ENCODE measurements at places on chromosomes 3 and 15. TPM values are rescaled to one million over a fixed set of nuclear protein-coding genes. Genes with fewer than 3 reads are reported as not detected.

The ACAD11 gene
- 14.7 TPM for total RNA-seq

The CSPG4 gene
- under 0.01 TPM for total RNA-seq

The CCR8 gene
- not detected for total RNA-seq

The KY gene
- total RNA-seq = not detected

The CPLX3 gene
- not detected for total RNA-seq

The ARHGAP31 gene
- total RNA-seq = 26.9 TPM

- DNase-seq = no peak
Observed at GRCh38 chr15:82978438-82978837, 7.6 kb upstream of the RAMAC start.

DNA sequence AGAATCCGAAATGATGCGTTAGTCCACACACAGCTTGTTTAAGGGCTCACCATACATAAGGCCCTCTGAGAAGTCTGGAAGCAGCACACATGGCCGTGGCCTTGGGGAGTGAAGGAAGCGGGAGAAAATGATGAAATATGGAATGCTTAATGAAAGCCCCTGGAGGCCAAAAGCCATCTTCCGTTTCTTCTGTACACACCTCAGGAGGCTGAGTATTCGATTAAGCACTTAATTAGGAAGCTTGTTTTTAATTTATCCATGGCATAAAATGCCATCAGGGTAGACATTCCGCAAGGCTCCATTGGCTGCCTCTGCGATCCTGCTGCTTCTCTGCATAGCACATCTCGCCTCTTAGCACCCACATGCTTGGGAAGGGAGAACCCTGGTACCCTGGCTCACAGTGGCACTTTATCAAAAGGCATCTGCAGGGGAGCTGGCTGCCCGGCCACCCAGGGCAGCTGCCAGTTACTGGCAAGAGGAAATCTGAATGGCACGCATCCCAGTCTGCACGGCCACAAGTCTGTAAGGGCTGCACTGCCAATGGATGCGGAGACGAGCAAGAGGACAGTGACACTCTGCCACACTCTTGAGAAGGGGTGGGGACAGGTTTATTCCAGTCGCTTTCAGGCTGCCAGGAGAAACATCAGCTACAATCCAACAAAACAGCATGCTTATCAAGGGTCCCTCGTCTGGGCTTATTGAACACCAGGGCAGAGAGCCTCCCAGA is 356.2 kb downstream of the OCA2 start:
- no peak for DNase-seq

DNA sequence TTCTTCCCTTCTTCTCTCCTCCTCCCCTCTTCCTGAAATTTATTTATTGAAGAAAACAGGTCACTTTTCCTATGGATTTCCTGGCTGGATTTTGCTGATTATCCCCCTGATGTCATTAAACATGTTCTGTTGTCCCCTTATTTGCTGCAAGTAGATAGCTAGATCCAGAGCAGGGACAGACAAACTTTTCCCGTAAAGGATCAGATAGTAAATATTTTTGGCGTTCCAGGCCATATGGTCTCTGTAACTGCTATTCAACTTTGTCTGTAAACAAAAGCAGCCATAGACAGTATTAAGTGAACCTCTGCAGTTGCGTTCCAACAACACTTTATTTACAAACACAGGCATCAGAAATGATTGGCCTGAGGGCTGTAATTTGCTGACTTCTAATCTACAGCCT is 241.3 kb downstream of the NEK10 start:
- DNase-seq = no peak

GRCh38 chr3:110193074-110193473 is 855.7 kb upstream of the DPPA4 start:
- DNase-seq = no peak

GRCh38 chr15:69869291-69869690 is 228.4 kb downstream of the TLE3 start:
- DNase-seq = no peak

DNA sequence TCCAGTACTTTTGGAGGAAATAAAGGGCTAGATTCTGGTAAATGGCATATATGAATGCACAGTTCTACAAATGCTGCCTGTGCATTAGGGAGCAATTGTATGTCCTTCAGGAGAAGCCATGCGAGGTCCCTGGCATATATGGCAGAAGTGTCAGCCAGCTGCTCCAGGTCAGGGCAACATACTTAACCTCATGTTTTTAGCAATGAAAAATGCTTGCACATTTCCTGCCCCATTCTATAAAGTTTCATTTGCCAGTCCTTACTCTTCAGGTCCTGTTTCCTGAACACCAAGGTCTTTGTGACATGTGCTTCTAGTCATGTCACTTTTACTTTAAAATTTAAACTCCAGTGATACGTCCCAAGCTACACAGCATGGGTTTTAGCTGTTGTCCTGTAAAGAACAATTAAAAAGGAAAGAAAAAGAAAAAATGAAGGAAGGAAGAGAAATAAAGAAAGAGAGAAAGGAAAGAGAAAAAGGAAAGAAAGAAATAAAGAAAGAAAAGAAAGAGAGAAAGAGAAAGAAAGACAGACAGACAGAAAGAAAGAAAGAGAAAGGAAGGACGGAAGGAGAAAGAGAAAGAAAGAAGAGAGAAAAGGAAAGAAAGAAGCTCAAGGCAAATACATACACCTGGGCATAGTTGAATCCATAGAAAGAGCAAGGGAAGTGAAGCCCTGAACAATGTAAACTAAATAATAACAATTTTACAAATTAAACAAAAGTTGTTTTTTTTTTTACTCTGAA is 20.1 kb upstream of the PTX3 start:
- DNase-seq = peak; percentile 53

GRCh38 chr15:57772223-57772957 is 65.9 kb downstream of the POLR2M start:
- no peak for DNase-seq

DNA sequence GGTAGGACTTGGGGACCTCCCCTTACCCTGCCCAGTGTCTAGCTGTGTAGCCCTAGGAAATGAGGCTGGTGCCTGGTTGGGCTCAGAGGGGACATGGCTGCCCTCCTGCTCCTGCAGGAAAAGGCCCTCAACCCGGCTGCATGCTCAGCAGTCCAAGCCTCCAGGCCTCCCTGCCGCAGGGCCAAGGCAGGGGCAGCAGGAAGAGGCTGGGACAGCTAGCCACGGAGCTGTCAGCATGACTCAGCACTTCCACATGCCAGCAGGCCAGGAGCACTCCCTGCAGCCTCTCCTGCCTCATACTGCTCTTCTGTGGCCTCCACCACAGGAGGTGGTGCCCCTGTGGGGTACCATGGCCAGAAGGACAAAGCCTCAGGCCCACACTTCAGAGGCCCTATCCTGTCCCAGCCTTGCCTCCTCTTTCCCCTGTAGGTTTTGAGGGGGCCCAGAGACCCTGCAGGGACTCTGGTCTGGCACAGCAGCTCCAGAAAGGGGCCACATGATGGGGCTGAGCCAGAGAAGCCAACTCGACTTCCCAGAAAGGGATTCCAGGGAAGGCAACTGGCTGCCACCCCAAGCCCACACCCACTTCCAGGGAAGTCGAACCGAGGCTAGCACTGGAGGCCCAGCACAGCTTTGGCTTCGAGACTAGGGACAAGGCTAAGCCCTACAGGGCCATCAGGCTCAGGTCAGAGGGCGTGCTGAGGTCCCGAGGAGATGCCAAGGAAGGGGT is 19.5 kb downstream of the TKT start:
- peak; percentile 94 for DNase-seq

- DNase-seq = no peak
Observed at GRCh38 chr3:122931636-122932035, 95.9 kb downstream of the SEMA5B start.

GRCh38 chr15:65468229-65468909 is 45.6 kb upstream of the IGDCC4 start:
- DNase-seq = no peak
